Thoracic aorta (tissue), 2 donors: ENCODE measurements at places on chromosomes 4 and X.

GRCh38 chr4:41799126-41799525 lies 50.6 kb upstream of the PHOX2B start:
- DNase-seq = no peak

- DNase-seq = no peak
Observed at GRCh38 chr4:165201806-165202205, 5.6 kb upstream of the KLHL2 start.

DNA sequence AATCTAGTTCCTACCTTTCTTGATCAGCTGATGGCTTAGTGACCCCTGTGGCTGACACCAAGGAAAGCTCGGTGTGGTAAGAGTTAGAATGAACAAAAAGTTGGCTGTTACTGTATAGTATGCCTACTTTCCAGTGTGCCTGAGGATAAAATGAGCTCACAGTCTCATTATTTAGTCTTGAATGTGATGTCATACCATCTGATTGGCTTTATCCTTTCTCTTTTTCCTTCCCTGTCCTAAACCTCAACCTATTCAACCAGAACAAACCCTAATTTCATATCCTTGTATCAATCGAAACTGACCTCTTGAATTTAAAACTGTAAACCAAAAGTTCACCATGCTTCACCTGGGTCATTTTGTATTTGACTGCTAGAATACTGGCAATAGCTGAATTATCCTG lies 156.4 kb downstream of the PPARGC1A start:
- no peak for DNase-seq

DNA sequence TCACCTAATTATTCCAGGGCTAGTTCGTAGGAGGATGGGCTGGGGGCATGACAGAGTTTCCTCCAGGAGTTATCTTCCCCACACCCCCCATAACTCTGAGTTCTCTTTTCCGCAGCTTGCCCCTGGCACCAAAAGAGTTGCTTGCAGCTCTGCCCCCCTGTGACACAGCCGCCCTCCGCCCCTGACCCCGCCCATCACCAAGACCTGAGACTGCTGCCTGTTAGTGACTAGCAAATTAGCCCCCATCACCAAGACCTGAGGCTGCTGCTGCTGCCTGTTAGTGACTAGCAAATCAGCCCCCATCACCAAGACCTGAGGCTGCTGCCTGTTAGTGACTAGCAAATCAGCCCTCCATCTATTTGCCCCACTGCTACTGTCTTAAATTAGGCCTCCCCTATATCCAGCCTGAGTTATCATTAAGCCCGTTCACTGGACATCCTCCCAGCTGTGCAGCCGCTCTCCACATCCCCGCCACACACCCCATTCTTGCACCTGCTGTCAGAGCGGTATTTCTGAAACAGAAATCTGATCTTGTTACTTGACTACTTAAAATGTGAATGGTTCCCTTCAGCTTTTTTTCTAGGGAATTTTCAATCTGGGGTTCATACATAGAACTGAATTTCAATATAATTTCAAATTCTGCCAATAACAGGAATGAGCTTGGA lies 1.5 kb upstream of the PAPSS1 start:
- no peak for DNase-seq

DNA sequence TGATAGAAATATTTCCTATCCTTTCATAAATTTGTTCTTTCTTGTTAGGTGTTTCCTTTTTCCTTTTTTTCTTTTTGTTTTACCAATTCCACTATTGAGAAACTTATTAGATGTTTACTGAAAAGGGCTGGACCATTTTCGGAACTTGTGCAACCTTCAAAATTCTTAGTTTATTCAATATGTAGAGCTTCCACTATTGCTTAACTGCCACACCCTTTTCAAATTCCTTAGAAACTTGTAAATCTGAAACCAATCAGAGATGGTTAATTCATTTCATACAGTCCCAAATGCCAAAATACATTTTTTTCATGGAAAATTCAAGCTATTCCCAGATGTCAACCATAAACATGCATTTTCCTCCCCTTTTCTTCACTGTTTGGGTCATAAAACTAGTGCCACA lies 66.1 kb upstream of the SLC39A8 start:
- no peak for DNase-seq

DNA sequence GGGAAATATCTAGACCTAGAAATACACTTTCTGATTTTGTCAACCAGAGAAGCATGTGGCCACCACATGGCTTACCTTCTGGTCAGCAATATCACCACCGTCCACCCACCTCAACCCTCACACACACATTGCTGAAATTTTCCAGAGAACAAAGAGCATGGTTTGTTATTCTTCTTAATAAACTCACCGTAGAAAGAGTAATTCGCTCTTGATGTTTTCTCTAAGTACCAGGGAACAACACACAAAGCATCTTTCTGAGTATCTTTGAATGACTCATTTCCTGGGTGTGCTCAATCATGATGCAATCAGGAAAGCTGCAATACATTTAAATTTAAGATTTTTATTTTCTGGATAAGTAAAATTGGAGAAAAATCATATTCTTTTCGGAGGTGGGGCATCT lies 24.7 kb upstream of the LRAT start:
- DNase-seq = no peak

GRCh38 chrX:44875185-44875489 lies 2.1 kb downstream of the KDM6A start:
- DNase-seq = no peak

DNA sequence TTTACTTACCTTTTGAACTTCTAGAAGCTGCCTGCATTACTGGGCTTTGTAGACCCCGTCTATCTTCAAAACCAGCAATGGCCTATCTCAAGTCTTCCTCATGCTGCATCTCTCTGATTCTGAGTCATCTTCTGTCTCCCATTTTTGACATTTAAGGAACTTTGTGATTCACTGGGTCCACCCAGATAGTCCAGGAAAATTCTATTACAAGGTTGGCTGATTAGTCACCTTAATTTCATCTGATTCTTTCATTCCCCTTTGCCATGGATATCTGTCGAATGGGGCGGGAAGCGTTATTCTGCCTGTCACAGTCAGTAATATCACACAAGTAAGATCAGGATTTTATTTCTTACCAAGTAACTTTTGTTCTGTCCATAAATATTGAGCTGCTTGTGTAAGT lies 618.0 kb downstream of the CCSER1 start:
- no peak for DNase-seq

DNA sequence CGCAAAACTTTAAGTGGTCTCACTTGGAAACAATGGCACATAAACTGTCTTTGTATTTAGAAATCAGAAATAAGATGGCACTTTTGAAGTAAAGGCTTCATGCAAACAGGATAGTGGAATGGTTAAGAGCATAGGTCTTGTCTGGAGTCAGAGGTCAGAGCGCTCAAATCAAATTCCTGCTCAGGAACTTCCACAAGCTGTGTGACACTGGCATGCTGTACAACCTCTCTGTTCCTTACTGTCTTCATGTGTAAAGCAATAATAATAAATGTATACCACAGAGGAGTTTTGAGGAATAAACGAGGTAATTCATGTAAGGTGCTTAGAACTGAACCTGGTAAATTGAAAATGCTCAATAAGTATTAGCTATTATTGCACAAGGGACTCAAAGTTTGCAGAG lies 43.4 kb upstream of the ACSL4 start:
- DNase-seq = no peak
